Activated CD4-positive, alpha-beta memory T cell treated with anti-CD3 and anti-CD28 coated beads for 36 hours (primary cell): ENCODE measurements at places on chromosomes 5 and 9. TPM values are rescaled to one million over a fixed set of nuclear protein-coding genes. Genes with fewer than 3 reads are reported as not detected.

DNA sequence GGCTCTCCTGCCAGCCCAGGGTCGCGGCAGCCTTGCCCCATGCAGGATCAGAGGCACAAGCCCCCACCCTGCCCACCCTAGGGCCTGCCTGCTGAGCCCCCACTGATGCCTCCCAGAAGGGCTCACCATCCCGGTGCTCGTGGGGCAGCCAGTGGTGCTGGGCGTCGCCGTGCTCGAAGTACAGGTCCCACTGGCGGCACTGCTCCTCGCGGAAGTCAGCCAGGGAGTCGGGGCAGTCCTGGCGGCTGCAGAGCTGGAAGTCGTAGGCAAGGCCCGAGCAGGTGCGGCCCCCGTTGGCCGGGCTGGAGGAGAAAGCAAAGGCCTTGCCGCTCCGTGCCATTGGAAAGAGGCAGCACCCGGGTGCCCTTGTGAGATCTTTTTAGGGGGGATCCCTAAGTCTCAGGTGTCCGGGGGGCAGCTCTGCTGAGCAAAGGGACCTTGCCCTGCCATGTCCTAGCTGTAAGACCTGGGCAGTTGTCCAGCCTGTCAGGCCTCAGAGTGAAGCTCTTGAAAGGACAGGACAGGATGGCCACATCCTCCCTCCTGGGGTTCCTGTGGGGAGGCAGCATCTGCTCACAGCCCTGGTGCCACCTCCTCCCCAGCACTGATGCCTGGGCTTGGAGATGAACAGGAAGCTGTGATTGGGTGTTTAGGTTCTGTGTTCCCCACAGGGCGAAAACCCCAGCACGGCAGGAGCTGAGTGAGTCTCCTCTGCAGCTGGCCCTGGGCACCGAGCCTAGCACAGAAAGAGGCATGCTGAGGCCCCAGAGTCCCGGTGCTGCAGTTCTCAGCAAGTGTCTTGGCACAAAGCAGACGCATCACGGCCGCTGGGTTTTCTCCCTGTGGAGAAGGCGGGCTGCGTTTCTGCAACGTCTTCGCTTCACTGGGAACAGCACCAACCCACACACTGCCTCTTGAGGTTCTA, 77.7 kb downstream of the ZNF354C start:
- no peaks in the 10 kb centered on the region for H3K27me3 ChIP-seq
- no peak overlapping the region for H3K4me3 ChIP-seq
- DNase-seq = no peak
- H3K27ac ChIP-seq = no peak overlapping the region

DNA sequence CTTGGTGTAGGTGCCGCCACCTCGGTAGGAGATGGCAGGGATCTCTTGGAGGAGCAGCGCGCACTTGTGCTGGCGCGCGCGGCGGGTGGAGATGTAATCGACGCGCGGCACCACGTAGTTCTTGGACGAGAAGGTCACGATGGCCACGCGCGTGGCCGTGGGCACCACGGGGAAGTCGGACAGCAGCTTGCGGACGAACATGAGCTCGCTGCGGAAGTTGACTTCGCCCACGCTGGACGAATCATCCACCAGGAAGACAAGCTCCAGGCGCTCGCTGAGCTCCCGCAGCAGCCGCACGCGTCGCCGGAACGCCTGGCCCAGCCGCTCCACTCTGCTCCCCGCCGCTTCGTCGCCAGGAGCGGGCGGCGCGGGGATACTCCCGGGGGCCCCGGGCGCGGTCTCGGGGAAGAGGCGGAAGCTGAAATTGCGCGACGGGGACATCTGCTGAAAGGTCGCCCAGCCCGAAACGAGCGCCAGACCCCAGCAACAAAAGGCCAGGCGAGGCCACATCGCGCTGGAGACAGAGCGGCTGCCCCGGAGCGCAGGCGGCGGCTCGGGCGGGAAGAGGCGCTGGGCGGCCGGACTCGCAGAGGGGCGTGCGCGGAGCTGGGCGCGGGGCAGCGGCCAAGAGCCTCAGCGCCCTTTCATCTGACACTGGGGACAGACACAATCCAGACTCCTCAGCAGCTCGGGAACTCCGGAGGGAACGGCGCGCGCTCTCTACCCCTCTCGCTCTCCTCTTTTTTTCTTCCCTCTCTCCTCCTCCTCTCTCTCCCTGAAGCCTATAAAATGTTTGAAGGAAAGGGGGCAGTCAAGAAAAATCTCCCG, at the start of gene SVEP1:
Gene SVEP1 (minus strand): TSS at position 708 of the 828 bp plus-strand sequence. CDS start 198 bp downstream, at position 510.
- no peaks in the 10 kb centered on the region for H3K36me3 ChIP-seq
- peaks cover 2% of the 10 kb centered on the region for H3K4me1 ChIP-seq
- peaks cover 30% of the 10 kb centered on the region for H3K27me3 ChIP-seq
- no peak within 1 kb of the TSS for H3K27ac ChIP-seq
- no peak within 1 kb of the TSS for H3K4me3 ChIP-seq

- no peaks in the 10 kb centered on the region for H3K36me3 ChIP-seq
- no peak overlapping the region for H3K27ac ChIP-seq
- no peak for DNase-seq
- no peak overlapping the region for H3K4me3 ChIP-seq
- peaks cover 2% of the 10 kb centered on the region for H3K27me3 ChIP-seq
- no peaks in the 10 kb centered on the region for H3K4me1 ChIP-seq
Measured at GRCh38 chr5:65084795-65085515, 316.2 kb downstream of the CWC27 start.

- DNase-seq = no peak
- H3K4me3 ChIP-seq = no peak overlapping the region
Measured at GRCh38 chr5:173556142-173557028, 60.1 kb downstream of the BOD1 start.

DNA sequence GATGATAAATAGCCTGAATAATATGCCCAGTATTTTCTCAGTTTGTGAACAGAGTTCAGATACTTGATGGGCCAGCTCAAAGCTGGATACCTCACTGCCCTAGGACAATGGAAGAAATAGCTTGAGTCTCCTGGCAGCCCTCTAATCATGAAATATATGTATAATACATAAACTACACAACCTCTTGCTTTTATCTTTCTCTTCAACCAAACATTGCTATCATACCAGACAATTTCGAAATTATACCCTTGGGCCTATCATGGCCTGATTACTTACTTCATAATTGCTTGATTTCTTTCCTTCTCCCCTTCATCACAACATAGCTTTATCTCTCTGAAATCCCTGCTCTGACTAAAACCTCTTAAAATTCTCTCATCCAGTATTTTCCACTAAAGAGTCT, 1144.9 kb upstream of the C9orf72 start:
- DNase-seq = no peak
- no peak overlapping the region for H3K4me3 ChIP-seq
- H3K27me3 ChIP-seq = no peaks in the 10 kb centered on the region
- no peaks in the 10 kb centered on the region for H3K36me3 ChIP-seq

BHMT2 gene
- total RNA-seq = not detected

C9orf50 gene
- not detected for total RNA-seq
